ENCODE measurements at places on chromosomes 2 and 18.

DNA sequence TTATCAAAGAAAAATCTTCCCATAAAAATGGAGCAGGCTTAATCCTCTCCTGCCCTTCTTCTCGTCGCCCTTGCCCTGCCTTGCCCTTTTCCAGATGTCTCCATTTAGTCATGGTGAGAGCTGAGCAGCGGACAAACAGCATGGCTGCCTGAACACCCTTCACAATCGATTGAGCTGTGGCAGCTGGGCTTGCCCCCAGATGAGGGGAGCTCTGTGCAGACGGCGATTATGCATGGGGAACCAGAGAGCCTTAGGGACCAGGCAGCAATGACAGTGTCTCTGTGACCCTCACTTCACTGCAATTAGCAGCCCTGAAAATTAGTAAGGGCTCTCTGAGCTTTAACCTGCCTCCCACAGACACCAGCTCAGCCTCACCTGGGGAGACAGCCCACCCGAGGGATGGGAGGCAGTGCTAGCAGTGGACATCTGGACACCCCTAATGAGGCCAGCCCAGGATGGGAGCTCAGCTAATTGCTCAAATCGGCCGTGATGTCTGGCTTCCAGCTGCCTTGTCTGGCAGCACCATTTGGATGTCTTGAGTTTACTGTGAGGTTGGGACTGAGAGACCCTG, 365.7 kb downstream of the TNS1 start:
- no peak for DNase-seq

- no peak for DNase-seq
These were observed 108.1 kb downstream of the XRCC5 start for GRCh38 chr2:216216951-216217903.

DNA sequence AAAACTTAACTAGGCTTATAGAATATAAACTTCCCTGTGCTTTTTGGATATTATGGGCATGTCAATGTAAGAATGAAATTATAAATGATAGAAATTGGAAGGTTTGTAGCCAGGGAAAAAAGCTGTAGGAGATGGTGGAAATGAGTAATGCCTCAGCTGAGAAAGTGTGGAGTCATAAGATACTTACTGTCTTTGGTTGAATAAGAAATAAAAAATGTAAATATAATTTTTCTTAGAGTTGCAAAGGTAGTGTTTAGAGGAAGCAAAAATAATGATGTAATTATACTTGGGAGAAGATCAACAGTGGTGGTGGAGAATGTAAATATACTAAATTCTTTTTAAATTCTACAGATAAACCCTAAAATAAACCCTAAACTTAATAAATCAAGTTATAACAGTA, 26.2 kb upstream of the RND3 start:
- no peak for DNase-seq

- no peak for DNase-seq
These were observed 80.6 kb downstream of the LRRFIP1 start for GRCh38 chr2:237708065-237708398.

Data from stimulated activated naive CD4-positive, alpha-beta T cell treated with Interleukin-2 at 50 U/mL for 16 hours (primary cell).